Neural progenitor cell (in vitro differentiated cells): ENCODE measurements at places on chromosomes 6 and 20. TPM values are rescaled to one million over a fixed set of nuclear protein-coding genes. Genes with fewer than 3 reads are reported as not detected.

- peak; percentile 85 for DNase-seq
These were observed 2.5 kb upstream of the BHLHE23 start for GRCh38 chr20:63009045-63009961.

Gene C6orf141
- 87.2 and 97.2 TPM in 2 replicates for total RNA-seq

Gene SLPI
- not detected in 2 replicates for total RNA-seq

GRCh38 chr6:2542858-2543218 is 207.9 kb downstream of the MYLK4 start:
- no peak for DNase-seq

- peak; percentile 90 for DNase-seq
These were observed 597.5 kb upstream of the JAG1 start for GRCh38 chr20:11271319-11271718.

DNA sequence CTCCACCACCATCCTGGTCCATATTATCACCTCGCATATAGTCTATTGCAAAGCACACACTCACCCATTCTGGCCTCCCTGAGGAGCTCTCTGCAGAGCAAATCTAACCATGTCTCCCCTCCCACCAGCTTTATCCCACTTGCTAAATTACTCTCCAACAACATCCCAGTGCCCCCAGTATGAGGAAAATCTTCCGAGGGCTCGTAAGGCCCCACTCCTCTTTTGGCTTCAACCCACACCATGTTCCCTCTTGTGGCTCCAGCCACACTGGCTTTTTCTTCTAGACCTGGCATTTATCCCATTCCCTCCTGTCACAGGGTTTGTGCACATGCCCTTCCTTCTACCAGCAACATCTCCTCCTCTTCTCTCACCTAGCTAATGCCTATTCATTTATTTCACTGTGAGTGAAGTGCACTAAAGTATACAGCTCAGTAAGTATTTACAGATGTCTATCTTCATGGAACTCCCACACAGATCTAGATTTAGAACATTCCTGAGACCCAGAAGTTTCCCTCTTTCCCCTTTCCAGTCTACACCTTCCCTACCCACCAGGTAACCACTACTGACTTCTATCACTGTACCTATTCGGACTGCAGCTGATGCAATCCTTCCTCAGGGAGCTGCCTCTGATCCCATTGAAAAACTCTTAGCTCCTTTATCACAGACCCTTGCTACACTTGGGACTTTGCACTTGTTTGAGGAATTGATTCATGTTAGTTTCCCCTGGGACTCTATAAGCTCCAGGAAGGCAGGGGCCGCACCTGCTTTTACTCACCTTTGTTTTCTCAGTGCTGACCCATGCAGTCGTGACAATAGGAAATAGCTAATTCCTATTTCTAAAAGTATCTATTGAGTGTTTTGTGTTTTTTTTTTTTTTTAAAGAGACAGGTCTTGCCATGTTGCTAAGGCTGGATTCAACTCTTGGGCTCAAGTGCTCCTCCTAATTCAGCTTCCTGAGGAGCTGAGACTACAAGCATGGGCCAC is 15.5 kb downstream of the MRPL14 start:
- DNase-seq: no peak

DNA sequence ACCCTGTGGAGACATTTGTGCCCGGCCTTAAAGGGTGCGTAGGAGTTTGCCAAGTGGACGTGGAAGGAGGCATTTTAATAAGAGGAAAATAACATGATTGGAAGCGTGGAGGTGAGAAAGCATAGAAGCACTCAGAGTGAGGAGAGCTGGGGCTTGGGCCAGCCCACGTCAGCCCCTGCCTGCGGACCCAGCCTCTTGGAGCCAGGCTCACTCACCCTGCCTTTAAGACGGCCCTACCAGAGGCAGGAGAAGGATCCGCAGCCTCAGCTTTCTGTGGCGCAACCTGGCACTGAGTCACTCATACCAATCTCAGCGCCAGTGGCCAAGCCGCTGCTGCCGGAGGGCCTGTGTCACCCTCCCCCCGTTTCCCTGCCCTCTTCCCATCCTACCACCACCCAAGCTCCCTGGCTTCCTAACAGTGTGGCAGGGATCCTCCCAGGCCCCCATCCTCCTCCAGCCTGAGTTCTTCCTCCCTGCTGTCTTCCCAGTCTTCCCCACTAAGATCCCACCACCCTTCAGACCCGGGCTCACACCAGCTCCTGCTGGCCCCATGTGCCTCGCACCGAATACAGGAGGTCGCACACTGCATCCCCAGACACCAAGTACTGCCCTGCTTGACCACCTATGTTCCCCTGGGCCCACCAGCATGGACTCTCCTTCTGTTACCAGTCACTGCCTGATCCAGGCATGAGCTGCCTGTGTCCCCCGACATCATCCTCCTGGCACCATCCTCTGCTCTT is 285.2 kb downstream of the UST start:
- no peak for DNase-seq

GRCh38 chr6:21595285-21596144 is 2.0 kb downstream of the SOX4 start:
- DNase-seq: peak; percentile 41

Gene RWDD2A
- 6.9 and 8.5 TPM in 2 replicates for total RNA-seq

- no peak for DNase-seq
These were observed 146.9 kb downstream of the FOXC1 start for GRCh38 chr6:1756472-1757129.

- no peak for DNase-seq
These were observed 25.5 kb downstream of the PDE10A start for GRCh38 chr6:165637586-165637985.

Gene XKR7
- total RNA-seq: 0.07 and 0.19 TPM in 2 replicates

GRCh38 chr6:170212051-170212756 is 78.7 kb downstream of the DLL1 start:
- peak; percentile 46 for DNase-seq

DNA sequence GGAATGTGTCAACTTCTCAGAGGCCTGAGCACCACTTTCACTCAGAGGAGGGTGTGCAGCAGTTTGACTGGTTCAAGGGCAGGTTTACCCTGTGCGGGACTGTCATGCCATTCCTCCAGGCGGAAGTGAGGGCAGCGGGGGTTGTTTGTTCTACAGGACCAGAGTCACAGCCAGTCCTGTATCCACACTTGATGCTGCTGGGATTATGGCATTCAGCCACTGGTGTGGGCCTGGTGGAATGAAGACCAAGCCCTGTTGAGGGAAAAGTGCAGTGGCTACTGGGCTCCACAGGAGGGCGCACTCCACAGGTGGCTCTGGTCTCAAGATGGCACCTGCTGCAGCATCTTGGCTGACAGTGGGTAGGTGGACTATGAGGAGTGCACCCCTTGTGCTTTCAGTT is 14.8 kb downstream of the SEMG2 start:
- DNase-seq: peak; percentile 43

Gene HLA-F
- 0.56 TPM in 1 of 2 replicates, not detected in the other for total RNA-seq

DNA sequence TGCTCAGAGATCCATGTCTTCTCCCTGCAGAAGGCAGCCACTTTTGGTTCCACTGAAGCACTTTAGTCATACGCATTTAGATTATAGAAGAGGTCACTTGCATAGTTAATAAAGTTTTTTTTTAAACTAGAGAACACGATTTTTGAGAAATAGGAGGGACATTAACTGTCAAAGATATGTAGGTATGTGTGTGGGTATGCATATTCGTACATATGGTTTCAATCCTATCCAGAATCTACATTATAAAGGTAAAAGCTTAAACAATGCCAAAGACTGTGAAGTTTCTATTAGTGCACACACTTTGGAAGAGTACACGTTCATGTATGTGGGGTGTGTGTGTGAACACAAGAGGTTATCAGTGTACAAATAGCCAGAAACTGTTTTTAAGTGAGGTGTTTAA is 103.2 kb downstream of the BTBD3 start:
- DNase-seq: no peak

DNA sequence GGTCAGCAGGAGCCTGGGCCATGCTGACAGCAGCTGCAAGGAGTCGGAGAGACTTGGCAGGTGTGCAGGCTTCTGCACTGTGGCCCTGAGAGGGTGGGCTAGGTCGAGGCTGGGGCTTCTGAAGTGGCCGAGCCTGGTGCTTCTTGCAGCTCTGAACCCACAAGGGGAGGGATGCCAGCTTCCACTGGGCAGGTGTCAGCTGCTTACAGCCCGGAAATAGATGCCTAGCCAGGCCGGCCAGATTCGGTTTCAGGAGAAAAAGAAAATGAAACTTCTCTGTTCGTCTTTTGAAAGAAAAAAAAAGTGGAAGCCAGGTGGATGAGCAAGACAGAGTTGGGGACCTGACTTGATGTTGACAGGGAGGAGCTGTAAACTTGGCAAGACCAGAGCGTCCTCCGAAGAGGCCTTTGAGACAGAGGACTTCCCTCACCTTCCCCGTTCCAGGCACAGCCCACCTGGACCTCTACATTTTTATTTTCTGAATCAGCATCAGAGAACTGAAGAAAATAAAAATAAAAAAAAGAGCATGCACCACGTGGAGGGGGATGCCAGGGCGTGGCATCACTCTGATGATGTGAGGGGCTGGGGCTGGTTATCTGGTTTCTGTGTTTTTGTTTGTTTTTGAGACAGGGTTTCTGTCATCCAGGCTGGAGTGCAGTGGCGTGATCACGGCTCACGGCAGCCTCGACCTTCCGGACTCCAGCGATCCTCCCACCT is at the start of gene ZBP1:
ZBP1 (minus strand) TSS at position 153 of the 717 bp plus-strand sequence; CDS start at position 22, 131 bp downstream.
- DNase-seq: no peak

Gene C6orf52
- total RNA-seq: 0.45 and 2.9 TPM in 2 replicates

Gene OPN5
- total RNA-seq: not detected in 2 replicates

DNA sequence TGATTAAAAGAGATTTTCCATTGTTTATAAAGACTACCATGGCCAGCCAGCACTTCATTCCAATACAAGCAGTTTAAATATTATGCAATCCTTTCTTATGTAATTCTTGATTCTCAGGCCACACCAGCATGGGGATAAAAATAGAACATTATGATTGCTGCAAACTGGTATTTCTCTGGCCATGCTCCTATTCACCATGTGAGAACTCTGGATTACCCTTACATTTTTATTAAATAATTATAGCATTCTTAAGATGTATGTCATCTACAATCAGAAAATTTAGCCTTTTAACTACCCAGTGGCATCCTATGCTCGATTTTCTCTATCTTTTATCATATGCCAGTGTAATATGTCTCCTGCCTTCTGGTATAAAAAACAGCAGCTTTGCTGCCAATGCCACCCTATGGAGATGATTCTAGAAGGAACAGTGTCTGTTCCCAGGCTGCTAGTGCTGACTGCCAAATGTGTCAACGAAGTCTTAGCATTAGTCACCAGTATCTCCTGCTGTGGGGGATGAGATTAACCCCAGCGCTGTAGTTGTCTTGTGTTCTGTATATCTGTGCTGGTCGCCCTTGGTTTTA is 501.4 kb downstream of the BCKDHB start:
- peak; percentile 4 for DNase-seq

- no peak for DNase-seq
These were observed 175.1 kb upstream of the PDE10A start for GRCh38 chr6:165837948-165838745.

- no peak for DNase-seq
These were observed 546.2 kb downstream of the MEI4 start for GRCh38 chr6:78199044-78199443.

DNA sequence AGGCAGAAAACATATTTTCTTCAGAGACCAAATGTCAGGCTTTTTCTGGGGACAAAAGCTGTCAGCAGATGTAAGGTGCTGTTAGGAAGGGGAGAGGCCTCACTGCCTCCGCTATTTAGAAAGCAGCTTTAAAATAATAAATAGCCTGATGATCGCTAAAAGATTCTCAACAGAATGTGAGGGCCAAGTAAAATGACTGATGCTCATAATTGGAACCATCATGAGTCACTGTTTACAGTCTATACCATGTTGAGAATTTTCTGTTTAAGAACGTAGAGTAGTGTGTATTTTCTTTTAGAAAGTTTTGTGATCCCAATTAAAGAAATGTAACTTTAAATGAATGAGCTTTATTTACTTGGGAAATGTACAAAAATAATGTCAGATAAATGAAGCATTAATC is 220.0 kb downstream of the CLIC5 start:
- no peak for DNase-seq

- no peak for DNase-seq
These were observed 48.1 kb downstream of the SLC22A3 start for GRCh38 chr6:160396292-160396691.

Gene ISM1
- 0.06 TPM in 1 of 2 replicates, not detected in the other for total RNA-seq

Gene FAM209A
- 0.43 TPM in 1 of 2 replicates, not detected in the other for total RNA-seq

Gene MACROD2
- 11.9 and 12.1 TPM in 2 replicates for total RNA-seq

Gene TMEM244
- total RNA-seq: not detected in 2 replicates

DNA sequence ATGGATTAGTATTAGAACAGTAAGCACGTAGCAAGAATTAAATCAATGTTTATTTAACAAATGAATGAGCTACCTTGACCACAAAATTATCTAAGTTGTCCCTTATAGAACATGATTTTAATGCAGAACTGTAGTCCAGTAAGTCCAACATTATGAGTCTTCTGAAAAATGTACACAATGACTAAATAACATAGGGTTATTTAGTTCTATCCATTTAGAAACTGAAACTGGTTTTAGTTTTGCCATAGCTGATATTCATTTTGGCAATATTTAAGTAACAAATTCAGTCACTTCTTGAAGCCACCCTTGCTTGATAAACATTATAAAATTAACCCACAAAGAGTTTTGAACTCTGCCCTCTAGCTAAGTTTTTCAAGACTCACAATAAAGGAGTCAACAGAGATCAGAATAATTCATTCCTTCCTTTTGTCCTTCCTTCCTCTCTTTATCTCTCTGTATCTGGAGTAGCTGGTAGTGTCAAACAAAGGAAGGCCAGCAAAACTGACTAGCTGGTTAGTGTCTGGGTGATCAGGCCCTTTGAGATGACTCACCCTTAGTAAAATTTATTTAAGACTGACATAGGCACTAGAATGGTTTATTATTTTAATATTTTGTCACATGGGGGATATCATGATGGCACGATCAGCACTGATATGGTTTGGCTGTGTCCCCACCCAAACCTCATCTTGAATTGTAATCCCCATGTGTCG is 115.1 kb downstream of the BTBD9 start:
- no peak for DNase-seq

DNA sequence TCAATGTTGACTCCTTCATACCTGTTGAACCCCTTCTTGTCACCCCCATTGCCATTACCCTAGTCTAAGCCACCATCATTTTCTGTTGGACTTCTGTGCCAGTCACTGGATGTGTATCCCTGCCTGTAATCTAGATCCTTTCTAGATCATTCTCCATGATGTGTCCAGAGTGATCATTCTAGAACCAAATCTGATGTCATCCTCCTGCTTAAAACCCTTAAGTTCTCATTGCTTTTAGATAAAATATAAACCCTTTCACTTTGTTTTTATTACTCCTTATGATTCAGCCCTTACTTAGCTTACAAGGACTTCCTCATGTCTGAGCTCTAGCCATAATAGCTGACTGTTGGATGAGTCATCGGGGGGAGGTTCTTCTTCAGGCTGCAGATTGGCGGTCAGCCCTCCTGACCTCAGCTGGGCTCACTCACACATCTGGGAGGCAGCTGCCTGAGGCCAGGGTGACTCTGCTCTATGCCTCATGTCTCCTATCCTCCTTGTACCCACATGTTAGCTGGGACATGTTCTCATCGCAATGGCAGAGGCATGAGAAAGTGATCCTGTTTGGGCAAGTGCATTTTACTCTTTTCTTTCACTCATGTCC is 287.6 kb downstream of the ESR1 start:
- DNase-seq: no peak

DNA sequence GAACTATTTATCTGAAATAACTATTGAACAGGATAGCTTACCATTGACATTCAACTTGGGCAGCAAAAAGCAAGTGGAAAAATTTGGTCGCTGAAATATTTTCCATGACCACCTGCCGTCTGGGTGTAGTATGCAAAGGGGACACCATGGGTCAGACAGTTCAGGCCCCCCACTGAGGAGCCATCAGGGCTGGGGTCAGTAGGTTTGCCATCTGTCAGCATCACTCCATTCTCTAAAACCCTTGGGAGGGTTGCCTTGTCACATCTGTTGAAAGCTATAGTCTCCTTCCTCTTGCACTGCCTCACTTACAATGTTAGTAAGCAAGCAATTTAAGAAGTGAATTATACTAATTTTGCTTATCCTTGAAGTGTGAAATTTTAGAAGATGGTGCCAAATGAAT is 44.9 kb downstream of the NRN1 start:
- DNase-seq: no peak
